Heart left ventricle (tissue), 16 donors: ENCODE measurements at places on chromosomes 5 and 9. TPM values are rescaled to one million over a fixed set of nuclear protein-coding genes. Genes with fewer than 3 reads are reported as not detected.

GRCh38 chr9:20292002-20292401, 330.3 kb downstream of the MLLT3 start:
- no peaks in the 10 kb centered on the region for H3K36me3 ChIP-seq
- H3K4me3 ChIP-seq, result no peak overlapping the region
- H3K27ac ChIP-seq, result no peak overlapping the region
- no peak for DNase-seq
- H3K4me1 ChIP-seq, result no peaks in the 10 kb centered on the region

DNA sequence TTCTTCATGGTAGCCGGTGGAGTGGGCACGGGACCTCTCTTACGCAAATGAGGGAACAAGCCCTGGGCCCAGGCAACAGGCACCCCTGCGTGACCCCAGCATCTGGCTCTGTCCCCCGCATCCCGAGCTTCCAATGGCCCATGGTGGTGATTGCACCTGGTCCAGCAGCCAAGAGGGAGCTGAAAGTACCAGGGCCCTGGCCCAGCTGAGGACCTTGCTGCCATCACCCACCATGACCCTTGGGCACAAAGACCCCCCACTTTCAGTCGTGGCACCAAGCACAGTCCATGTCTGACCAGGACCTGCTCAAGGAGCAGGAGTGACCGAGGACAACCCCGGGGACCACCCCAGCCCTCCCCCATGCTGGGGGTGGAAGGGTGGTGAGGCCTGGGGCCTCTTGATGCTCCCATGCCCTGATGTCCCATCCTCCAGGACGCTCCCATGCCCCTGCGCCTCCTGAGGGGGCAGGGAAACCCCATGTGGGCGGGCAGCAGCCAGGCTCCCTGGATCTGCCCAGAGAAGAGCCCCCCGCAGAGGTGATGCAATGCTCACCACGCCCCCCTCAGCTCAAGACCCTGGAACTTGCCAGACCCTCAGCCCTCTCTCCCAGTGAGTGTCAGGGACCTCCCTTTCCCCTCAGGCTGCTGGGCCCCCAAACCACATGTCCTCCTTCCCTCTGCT, 123.9 kb downstream of the ADAMTS2 start:
- no peak overlapping the region for H3K4me3 ChIP-seq
- no peaks in the 10 kb centered on the region for H3K27me3 ChIP-seq
- no peak for DNase-seq
- H3K4me1 ChIP-seq, result no peaks in the 10 kb centered on the region
- H3K36me3 ChIP-seq, result no peaks in the 10 kb centered on the region
- H3K27ac ChIP-seq, result no peak overlapping the region

- no peak overlapping the region for H3K4me3 ChIP-seq
- peaks cover 4% of the 10 kb centered on the region for H3K27me3 ChIP-seq
- no peaks in the 10 kb centered on the region for H3K4me1 ChIP-seq
- no peak for DNase-seq
- no peak overlapping the region for H3K27ac ChIP-seq
- no peaks in the 10 kb centered on the region for H3K36me3 ChIP-seq
Measured at GRCh38 chr5:1896602-1897376, 14.1 kb upstream of the IRX4 start.

GRCh38 chr5:139140591-139141071, 57.5 kb downstream of the SIL1 start:
- H3K36me3 ChIP-seq, result no peaks in the 10 kb centered on the region
- DNase-seq, result no peak
- no peaks in the 10 kb centered on the region for H3K27me3 ChIP-seq
- H3K27ac ChIP-seq, result peak overlapping the region; percentile 23

DNA sequence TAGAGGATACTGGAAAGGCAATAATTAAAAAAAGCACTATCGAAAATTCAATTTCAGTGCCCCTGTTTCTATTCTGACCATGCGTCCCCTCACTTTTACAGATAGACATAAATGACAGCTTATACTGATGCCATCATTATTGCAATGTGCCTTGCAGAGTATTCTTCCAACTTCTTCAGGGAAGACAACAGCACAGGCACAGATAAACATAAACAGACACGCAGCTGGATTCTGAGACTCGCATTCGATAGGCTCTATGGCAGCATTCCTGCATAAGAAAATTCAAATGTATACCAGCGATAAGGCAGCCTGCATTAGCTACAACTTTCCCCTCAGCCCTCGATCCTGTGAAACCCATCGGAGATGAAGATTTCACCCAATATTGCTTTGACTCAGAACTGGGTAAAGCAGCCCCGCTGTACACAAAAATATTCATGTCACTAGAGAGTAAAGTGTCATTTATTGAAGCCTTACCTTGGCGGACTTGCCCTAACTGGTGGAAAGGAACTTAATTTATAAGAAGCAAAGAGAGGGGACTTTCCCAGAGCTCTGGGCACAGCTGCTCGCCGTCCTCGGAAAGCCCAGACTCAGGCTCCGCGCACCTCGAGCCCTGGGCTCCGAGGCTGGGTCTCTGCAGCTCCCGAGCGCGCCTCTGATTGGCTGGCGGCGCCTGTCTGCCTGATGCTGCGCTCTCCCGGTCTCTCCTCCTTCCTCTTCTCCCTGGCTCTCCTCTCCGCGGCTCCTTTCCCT, at the start of gene CDH18:
Gene CDH18, minus strand, starts transcription at position 589 of the 750 bp plus-strand sequence. CDS start 149,214 bp downstream, outside the sequence.
- no peak within 1 kb of the TSS for H3K4me3 ChIP-seq
- H3K36me3 ChIP-seq, result no peaks in the 10 kb centered on the region
- no peaks in the 10 kb centered on the region for H3K27me3 ChIP-seq
- H3K4me1 ChIP-seq, result no peaks in the 10 kb centered on the region
- no peak for DNase-seq

DNA sequence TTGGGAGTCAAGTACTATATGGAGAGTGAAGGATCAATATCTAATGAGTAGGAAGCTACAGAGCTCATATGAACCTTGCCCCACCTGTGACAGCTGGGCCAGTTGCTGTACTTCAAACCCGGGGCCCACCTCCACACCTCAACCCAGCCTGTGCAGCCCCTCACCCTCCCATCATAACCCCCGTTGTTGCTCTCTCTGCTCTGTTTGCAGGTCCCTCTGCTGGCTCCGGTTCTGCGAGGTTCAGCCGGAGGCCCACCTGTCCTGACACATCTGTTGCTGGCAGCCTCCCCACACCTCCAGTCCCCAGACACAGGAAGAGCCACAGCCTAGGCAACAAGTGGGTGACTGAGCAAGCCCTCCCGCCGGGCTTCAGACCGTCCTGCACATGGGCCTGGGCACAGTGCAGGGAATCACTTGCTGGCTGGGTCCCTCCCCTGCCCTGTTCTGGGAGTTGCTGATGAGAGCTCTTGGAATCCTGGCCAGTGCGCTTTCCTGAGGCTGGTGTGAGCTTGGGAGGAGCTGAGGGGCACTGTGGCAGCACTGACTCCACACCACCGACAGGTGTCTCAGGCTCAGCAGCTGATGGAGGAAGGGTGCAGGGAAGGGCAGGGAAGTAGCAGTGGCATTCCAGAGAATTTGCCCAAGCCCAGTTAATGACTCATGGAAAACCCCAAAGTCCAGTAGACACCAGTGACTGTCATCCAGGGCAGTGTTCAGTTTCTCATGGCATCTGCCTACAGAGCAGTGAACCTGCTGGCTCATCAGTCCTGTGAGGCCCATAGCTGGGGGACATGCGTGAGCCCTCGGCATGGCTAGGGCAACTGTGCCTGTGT, 69.5 kb upstream of the GARNL3 start:
- no peaks in the 10 kb centered on the region for H3K36me3 ChIP-seq
- H3K4me3 ChIP-seq, result no peak overlapping the region
- DNase-seq, result no peak
- H3K4me1 ChIP-seq, result peaks cover 27% of the 10 kb centered on the region
- H3K27ac ChIP-seq, result no peak overlapping the region

- H3K4me3 ChIP-seq, result no peak overlapping the region
- no peaks in the 10 kb centered on the region for H3K27me3 ChIP-seq
- no peaks in the 10 kb centered on the region for H3K36me3 ChIP-seq
- H3K27ac ChIP-seq, result no peak overlapping the region
Measured at GRCh38 chr5:98563885-98564653, 209.4 kb upstream of the RGMB start.

GRCh38 chr9:32265037-32265436, 119.4 kb upstream of the ACO1 start:
- no peak overlapping the region for H3K27ac ChIP-seq
- DNase-seq, result no peak
- no peaks in the 10 kb centered on the region for H3K36me3 ChIP-seq
- no peak overlapping the region for H3K4me3 ChIP-seq
- no peaks in the 10 kb centered on the region for H3K27me3 ChIP-seq

The NXNL2 gene
- not detected for total RNA-seq

The NR2F1-AS1 gene
- 1.8 TPM for total RNA-seq

The SLC9A3 gene
- total RNA-seq, result 0.96 TPM

The BTNL9 gene
- total RNA-seq, result 46.4 TPM

The F12 gene
- not detected for total RNA-seq

The OR1Q1 gene
- not detected for total RNA-seq
